ENCODE measurements at places on chromosomes 12 and 14.

- DNase-seq = no peak
Measured at GRCh38 chr12:82461836-82462235, 103.5 kb downstream of the METTL25 start.

DNA sequence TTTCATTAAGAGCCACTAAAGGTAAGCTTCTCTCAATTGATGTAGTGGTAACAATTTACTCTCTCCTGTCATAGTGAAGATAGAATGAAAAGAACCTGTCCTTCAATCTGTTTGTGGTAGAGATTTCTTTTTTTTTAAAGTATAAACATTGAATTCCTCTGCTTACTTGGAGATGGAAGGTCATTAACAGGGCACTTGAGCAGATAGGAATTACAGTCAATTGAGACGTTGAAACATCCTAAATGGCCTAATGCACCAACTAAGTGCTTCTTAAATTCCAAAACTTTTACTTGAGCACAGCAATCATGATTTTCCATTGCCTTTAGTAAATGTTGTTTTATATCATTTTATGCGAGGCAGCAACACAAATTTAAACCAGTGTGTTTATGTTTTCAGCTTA lies 241.4 kb downstream of the FOXG1 start:
- no peak for DNase-seq

GRCh38 chr14:58535044-58535443 lies 102.7 kb upstream of the DACT1 start:
- no peak for DNase-seq

GRCh38 chr12:1792406-1792805 lies 28.0 kb upstream of the LRTM2 start:
- no peak for DNase-seq

GRCh38 chr12:873954-874353 lies 75.5 kb downstream of the RAD52 start:
- no peak for DNase-seq

GRCh38 chr12:88662961-88663360 lies 82.7 kb upstream of the KITLG start:
- no peak for DNase-seq

- DNase-seq = no peak
Measured at GRCh38 chr14:75752907-75753594, 92.0 kb downstream of the TTLL5 start.

GRCh38 chr12:2667716-2668440 lies 126.9 kb upstream of the FKBP4 start:
- DNase-seq = no peak

- no peak for DNase-seq
Measured at GRCh38 chr12:92175961-92176360, 30.3 kb upstream of the BTG1 start.
